ENCODE measurements at places on chromosomes 2 and 18.

- no peak for DNase-seq
Measured at GRCh38 chr2:54669677-54670484, 53.6 kb upstream of the EML6 start.

GRCh38 chr2:170886386-170886785, 42.7 kb upstream of the GORASP2 start:
- no peak for DNase-seq

DNA sequence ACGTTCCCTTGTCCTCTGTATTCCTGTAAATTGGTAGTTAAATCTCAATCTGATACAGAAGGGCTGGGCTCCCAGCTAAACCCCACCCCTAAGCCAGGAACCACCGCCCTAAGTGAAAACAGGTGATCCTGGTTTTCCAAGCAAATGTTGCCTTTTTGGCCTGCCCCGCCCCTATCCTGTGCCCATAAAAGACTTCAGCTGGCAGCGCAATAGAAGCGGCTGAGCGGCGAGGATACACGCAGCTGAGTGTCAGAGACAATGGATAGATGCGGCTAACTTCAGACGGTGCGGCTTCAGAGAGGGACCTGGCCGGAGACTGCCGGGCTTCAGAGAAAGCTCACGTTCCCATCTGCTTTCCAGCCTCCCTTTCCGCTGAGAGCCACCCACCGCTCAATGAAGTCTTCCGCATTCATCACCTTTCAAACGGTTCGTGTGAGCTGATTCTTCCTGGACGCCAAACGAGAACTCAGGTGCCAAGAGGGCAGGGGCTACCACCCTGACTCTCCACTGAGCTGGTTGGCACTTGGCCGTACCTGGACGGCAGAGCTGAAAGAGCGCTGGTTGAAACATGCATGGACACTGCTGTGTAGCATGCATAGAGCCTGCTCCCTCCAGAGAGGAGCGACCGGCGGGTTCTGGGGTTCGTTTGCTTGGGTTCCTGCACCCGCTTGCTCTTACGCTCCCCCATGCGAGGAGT, 49.5 kb upstream of the POLE4 start:
- DNase-seq = no peak

DNA sequence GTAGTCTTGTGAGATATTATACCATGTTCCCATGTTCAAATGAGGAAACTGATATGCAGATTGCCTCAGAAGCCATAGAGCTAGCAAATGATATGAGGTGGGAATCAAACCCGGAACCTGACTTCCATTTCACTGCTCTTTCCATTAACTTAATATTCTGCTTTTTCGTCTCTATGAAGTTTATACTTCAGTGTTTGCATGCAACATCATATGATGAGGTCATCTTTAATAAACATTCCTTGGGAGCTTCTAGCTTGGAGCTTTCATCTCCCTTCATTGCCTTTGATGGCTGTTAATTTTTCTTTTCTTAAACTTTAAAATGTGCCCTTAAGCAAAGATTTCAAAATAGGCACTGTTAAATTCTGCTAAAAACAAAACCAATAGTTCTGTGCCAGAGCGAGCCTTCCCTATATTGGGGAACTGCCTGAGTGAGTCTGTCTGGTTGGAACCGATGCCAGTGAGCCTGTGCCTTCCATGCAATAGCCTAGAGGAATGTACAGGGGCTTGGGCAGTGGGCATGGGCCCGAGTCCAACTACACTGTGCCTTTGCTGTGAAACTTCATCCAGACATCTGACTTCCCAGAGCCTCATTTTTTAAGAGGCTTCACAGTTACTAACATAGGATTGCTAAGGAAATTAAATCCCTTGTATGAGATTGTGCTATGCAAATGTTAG, 91.1 kb upstream of the TMEM200C start:
- DNase-seq = no peak

DNA sequence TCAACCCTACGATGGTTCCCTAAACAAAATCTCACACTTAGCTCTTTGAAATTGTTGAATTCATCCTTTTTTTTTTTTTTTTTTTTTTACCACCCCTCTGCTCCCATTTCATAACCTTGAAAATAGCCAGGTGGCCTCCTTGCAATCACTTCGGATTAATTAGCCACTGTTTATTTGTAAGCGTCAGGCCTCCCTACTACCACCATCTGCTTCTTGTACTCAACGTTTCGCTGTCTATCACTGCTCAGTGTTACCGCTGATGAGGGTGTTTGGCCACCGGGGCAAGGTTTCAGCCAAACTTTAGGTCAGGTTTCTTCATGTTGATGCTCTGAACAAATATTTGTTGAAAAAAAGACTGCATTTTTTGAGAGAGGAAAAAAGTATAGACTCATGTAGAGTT, 183.2 kb downstream of the EPHA4 start:
- DNase-seq = no peak

GRCh38 chr18:34928754-34929335, 112.4 kb upstream of the MAPRE2 start:
- DNase-seq = no peak

- no peak for DNase-seq
Measured at GRCh38 chr18:57433482-57433881, 1.7 kb upstream of the ONECUT2 start.

- no peak for DNase-seq
Measured at GRCh38 chr2:211440107-211440506, 883.7 kb downstream of the CPS1 start.

GRCh38 chr2:150963336-150963735, 298.3 kb downstream of the RBM43 start:
- DNase-seq = no peak

DNA sequence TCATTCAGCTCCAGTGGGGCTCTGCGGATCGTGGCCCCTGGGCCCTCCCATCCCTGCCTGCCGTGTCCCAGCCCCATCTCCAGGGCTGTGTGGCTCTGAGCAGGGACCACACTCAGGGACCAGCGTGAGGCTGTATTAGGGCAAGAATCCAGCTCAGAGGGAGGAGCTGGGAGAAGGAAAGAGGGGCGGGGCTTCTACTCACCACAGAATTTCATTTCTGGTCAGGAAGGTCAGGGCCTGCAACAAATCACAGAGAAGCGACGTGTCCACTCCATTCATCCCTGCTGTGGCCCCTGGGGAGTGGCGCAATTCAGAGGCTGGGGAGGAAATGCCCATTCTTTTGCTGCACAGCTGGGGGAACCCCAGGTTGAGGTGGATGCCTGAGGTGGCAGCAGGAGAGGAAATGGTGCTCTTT, 828 bp downstream of the CIB4 start:
- no peak for DNase-seq

GRCh38 chr2:129768036-129768386, 211.5 kb upstream of the RAB6C start:
- no peak for DNase-seq

- DNase-seq = no peak
Measured at GRCh38 chr2:215528555-215528954, 92.7 kb upstream of the FN1 start.

DNA sequence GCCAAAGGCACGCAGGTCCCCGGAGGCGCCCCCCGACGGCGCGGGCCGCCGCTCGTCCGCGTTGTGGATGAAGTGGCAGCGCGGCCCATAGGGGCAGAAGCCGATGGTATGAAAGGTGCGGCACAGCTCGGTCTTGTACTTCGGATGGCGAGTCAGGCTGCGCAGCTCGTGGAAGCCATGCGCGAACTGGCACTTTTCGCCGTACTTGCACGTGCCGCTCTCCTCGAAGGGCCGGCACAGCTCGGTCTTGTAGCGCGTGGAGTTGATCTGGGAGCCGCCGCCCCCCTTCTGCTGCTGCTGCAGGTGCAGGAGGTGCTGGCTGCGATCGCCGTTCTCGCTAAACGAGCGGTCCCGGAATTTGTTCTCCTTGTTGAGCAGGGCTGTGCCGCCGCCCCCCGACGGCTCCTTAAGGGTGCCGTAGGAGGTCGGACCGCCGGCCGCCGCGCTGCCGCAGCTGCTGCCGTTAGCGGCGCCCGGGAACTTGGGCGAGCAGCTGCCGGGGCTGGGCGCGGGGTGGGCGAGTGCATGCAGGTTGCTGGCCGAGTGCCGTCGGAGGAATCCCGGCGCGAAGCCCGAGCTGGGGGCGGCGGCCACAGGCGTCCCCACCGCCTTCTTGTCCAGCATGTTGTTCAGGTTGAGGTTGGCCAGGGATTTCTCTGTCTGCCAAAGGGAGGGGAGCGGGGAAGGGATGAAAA, 1.2 kb downstream of the ZFP36L2 start:
- no peak for DNase-seq

DNA sequence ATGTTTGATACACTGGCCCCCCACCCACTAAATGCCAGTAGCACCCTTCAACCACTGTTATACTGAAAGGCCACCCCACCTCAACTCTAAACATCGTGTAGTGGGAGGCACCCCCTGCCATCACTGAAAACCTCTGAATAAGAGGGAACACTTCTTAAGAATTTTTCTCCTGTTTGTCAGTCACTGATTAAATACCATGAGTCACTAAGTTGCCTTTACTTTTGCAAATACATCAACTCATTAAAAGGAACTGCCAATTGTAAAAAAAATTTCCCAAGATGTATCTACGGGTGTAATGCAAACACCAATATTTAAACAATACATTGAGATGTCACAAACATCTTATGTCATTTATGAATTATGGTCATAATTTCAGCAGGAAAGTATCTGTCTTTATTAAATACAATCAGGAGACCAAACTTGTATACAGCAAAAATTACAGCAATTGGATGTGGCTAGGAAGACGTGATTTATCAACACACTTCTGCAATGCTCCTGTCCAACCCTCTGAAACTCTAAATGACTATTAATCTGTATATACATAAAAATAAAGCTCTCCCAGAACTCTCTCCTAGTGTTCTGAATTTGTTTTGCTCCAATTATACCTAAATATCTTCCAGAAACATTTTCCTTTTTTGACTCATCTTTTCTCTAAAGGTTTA, 144.1 kb upstream of the STK17B start:
- DNase-seq = no peak

DNA sequence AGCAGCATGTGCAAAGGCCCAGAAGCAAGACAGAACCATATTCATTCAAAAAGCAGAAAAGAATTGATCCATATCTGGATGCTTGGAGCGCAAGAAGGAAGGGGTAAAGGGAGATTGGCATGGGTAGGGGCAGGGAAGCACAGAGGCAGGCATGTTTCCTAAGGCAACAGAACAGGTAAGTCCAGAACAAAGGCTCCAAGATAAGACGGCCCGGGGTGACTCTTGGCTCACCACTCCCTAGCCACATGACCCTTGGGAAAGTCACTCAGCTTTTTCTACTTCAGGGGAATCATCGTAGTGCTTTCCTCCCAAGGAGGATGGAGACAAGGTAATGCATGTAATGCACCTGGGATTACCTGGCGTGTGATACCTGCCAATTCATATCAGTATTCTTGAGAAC, 37.7 kb upstream of the ST3GAL5 start:
- no peak for DNase-seq

DNA sequence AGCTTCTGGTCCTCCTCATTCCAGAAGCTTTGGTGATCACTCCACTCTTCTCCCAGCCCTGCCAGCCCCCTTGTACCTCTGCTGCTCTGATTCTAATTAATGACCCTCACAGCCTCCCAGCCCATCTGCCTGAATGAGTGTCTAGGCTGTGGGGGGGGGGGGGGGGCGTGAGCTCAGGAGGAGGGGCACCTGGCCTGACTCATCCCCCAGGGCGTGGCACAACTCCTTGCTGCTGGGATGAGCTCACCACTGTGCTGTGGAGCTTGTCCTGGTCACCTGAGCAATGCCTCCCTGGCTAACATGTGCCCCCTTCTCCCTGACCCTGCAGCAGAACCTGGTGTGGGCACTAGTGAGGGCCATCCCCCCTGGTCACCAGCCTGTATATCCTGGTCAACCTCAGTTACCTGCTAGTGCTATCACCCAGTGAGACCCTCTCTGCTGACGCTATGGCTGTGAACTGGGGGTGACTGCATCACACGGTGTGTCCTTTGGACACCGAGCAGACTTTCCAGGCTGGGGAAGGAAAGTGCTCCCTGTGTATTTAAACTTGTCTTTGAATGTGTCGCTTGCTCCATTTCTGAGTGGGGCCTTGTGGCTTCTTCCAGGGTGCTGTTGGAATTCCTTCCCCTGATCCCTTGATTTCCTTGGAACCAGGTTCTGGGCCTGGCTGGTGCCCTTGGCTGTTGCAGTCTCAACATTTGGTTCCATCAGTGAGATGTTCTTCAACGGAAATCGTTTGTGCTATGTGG, 41.5 kb upstream of the PUM2 start:
- no peak for DNase-seq

- no peak for DNase-seq
Measured at GRCh38 chr2:133553251-133553650, 15.0 kb downstream of the NCKAP5 start.

DNA sequence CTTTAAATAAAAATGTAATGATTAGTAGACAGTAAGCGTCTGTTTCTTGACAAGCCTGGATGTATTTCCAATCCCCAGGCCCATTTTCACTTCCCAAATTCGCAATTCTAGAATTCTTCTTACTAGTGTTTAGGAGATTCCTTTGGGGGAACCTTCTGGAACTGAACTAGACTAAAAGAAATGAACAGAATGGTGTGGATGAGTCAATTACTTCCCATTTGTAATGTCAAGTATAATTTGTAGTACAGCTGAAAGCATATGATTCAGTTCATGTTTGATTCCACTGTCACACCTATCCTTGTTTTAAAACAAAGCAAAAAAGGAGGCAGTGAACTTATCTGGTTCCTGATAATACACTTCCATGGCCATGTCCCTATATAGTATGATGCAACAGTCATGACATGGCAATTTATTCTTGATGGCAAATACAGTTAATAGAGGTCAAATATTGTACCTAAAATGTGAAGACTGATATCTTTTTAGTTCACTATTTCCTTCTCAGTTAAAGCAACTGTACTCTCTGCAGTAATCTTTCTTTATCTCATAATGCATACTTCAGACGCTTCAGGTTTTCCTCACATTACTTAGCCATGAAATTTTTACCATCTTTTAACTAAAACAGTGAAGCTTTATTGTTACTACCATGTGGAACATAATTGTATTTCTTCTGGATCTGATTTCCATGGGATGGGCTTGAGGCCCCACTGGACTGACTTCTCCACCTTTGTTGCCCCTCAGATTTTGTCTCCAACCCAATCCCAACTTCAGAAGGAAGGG, 2.0 kb downstream of the IDH1 start:
- no peak for DNase-seq

DNA sequence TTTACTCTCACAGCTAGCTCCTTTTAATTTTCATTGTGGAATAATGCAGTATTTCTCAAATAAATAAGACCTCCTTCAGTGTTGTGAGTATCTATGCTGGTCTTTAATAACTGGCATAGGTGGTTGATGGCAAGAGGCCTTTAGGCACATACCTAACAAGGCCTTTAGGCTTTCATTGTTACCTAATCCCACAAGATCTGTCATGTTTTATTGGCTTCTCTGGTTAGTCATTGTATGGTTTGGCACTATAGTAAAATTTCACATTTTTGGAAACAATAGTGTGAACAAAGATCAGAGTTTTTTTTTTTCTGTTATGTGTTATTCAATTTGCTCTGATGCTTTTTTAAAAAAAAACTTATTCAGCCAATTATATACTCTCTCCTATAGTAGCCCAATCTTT, 89.8 kb upstream of the NEUROD1 start:
- DNase-seq = no peak

Data from C1 segment of cervical spinal cord (tissue), 14 donors.